GM12878 (cell line): ENCODE measurements at places on chromosomes 5 and 9.
A peak's percentile ranks its signal among the peaks of the same experiment; 100 is the strongest.

- no peak for DNase-seq
Observed at GRCh38 chr5:179827680-179828079, 7.0 kb downstream of the SQSTM1 start.

GRCh38 chr5:152556784-152557183 is 151.7 kb upstream of the NMUR2 start:
- DNase-seq: no peak

GRCh38 chr9:125261501-125262293 is at the start of gene GAPVD1:
TSS of gene GAPVD1 (plus strand) at chr9:125261826. CDS start at chr9:125298922, 37,096 bp downstream.
- peak; percentile 88 for DNase-seq

- no peak for DNase-seq
Observed at GRCh38 chr5:175343308-175343707, 100.7 kb downstream of the DRD1 start.

- DNase-seq: no peak
Observed at GRCh38 chr9:123960965-123961364, 31.0 kb upstream of the DENND1A start.

- no peak for DNase-seq
Observed at GRCh38 chr5:127358740-127359139, 68.1 kb downstream of the MEGF10 start.

DNA sequence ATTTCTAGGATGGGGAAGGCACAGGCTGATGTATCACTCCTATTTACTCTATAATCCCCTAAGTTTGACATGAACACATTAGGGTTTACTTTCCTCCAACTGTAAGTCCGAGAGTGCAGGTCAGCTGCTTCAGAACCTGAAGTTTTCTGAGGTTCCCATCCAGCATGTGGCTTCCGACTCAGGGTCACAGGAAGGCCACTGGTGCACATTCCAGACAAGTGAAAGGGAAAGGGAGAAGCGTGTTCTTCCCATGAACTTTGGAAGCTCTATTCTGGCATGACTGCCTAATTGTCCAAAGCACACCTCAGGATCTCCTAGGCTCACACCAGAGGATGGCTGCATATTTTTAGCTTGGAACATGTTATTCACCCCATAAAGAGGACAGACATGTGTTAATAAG is 602.6 kb downstream of the SEMA5A start:
- DNase-seq: no peak

DNA sequence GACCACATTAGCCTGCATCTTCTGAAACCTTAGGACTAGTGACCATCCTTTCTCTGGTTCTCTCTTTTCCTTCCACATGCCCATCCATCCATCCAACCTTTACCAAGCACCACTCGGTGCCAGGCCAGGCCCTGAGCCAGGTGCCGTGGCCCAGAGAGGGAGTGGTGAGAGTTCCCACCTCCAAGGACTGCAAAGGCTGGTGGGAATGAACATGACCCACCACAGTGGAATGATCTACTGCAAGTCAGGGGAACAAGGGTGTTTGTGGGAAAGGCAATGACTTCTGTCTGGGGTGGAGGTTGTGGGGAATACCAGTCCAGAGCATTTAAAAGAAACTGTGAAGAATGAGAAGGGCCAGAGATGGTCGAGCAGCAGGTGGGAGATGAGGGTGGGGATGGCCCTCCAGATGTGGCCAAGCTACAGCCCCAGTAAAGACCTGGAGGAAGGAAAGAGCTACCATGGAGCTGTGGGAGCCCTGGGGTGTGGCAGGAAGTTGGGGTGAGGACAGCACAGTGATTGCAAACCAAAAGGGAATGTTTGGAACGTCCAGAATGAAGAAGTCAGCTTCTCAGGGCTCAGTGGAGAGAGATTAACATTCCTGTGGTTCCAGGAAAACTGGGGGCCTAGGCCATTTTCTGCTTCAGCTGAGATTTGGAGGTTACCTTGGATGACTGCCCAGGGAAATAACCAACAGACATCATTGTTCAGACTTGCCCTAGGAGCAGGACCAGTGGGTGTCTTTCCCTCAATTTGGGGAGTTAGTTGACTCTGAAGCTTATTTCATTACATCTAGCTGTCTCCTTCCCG is 30.7 kb upstream of the CORO2A start:
- no peak for DNase-seq

DNA sequence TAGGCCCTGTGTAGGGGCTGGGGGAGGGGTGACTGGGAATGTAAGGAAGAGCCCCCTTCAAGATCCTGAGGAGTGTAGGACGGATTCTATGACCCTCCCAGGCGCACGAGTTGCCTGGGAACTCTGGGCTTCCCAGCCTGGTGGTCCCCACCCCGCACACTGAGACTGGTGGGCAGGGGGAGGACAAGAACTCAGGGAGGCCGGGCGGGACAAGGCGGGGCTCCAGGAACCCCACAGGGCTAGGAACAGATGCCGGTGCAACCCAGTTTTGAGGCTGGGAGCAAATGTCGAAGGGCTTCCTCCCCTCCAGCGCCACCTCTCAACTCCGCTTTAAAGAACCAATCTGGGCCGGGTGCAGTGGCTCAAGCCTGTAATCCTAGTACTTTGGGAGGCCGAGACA is 1.3 kb upstream of the VDAC1 start:
- no peak for DNase-seq

DNA sequence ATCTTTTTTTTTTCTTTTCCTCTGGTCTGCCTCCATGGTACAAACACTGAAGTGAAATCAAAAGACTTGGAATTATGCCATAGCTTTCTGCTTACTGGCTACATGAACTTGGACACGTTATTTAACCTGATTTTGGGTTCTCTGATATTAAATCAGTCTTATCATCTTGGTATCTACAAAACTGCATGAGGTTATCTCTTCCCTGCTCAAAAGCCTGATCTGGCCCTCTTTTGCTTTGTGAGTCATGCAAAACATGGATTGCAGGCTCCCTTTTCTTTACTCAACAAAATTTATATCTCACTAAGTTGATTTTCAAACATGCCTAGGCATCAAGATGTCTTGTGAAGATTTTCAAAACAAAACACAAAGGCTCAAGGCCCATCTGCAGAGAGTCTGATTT is 45.9 kb upstream of the FST start:
- DNase-seq: no peak

DNA sequence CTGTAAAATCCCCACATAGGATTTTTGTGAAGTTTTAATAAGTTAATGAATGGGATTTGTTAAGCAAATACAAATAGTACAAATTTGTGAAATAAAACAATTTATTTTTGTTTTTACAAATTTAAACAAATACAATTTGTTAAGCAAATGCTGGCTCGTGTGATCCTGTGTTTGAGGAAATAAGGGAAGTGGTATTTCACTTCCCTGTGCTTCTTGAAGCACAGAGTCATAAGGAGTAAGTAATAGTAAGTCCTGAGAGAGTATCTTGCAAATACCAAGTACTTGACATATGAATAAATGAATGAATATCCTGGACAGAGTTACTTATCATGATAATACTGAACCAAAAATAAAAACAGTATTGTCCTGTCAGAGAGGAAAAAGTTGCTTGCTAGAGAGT is 9.1 kb downstream of the SMIM3 start:
- no peak for DNase-seq

DNA sequence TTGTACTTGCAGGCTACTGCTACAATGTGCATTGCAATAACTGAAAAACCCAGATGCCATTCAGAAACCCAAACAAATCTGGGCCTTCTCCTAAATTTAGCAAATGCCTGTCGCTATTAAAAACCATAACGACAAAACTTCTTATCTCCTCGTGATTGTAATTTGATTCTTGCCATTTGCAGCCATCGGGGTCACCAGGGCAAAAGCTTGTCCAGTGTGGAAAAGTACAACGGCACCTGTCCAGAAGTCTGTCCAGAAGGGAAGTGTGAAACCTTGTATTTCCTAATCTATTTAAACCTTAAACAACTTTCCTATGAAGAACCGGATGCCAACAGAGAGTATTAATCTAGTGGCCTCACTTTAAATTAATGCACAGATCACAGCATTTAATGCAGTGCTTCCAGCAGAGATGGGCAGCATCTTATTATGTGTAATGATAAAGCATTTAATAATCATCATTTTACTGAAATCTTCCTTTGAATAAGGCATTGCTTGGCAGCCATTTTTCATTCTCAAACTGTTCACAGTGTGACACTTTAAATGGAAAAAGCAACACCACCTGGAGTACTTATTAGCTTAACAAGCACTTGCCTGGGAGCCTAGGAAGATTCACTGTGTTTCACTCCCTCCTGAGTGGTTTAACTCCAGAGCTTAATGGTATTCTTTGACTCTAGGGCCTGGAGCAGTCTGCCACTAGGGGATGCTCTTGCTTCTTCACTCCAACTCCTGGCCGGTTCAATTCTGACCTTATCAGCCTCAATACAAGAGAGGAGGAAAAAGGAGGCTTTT is 4.9 kb upstream of the C7 start:
- peak; percentile 15 for DNase-seq

DNA sequence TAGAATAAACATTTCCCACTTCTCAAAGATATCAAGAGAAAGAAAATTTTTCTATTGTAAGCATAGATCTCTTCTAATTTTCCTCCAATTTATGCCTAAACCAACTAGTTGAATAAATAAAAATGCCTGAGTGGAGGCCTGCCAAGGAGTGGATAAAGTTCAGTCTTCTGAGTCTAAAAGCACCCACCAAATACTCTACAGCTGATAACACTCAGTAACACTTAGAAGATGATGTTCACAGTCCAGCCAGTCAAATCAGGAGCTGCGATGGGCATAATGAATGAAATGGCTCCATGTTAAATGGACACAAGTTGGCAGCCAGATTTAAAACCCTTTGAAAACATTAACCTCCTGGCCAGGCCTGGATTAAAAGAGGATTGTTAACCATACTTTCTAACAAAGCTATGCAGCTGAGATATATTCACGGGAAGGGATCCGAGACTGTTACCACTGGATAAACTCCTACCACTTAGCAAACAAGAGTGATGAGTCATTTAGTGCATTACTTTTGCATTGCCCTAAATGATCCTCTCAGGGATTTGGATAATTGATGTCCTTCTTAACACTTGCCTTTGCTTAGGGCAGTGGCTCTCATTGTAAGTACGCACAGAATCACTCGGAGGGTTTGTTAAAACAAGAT is 63.7 kb upstream of the CCDC112 start:
- DNase-seq: no peak

GRCh38 chr9:123445981-123446610 is 90.1 kb downstream of the CRB2 start:
- no peak for DNase-seq

DNA sequence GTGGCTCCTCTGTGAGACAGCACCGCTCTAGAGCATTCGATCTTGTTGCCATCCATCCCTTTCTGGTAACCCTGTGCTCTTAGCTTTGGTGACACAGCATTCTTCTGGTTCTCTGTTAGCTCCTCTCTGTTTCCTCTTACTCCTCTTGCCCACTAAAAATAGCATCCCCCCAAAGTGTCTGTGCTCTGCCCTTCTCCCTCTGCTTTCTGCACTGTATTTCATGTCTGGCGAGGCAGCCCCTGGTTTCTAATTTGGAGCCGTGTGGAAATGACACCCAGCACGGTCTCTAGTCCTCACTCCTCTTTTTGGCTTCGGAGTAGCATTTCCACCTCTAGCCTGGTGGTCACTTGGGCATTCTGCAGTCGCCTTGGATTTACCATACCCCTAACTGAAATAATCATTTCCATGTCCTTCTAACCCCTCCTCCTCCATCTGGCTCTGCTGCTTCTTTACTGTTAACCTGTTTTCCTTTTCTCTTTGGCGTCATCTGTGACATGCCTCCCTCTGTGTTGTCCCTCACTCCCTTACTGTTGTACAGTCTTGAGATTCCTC is 23.8 kb downstream of the NPR3 start:
- no peak for DNase-seq

DNA sequence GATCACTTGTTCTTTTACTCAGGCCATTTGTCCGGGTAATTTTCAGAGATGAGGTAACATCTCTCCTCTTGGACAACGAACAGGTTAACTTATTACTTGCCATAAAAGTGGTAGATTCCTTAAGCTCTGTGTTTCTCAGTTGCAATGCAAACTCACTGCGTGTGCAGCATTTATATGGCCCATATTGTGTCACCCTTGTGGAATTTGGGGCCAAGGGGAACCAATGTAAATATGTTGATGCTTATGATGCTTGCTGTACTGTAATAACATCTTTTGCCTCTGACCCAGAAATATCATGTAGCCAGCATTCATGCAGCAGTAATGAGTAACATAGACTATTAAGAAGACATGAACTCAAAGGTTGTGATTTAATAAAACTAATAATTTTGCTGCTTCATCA is 175.8 kb downstream of the ADAMTS6 start:
- DNase-seq: no peak

DNA sequence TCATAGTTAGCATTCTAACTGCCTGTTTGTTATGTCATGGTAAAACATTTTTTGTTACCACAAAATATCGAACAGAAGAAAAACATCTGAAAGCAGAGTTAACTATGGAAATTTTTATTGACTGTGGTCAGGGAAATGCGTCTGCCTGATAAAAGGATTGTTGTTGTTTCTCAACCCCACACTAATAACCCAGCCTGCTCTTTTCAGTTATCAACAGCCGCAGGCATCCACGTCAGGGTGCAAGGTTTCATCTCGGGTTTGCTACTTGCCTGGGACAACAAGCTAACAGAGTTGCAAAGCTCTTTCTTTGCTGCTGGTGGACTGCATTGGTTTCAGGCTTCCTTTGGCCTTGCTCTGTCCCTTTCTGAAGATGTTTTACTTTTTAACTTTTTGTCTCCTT is 969.2 kb downstream of the CDH18 start:
- no peak for DNase-seq

- peak; percentile 26 for DNase-seq
Observed at GRCh38 chr9:15295761-15296405, 11.1 kb downstream of the TTC39B start.

DNA sequence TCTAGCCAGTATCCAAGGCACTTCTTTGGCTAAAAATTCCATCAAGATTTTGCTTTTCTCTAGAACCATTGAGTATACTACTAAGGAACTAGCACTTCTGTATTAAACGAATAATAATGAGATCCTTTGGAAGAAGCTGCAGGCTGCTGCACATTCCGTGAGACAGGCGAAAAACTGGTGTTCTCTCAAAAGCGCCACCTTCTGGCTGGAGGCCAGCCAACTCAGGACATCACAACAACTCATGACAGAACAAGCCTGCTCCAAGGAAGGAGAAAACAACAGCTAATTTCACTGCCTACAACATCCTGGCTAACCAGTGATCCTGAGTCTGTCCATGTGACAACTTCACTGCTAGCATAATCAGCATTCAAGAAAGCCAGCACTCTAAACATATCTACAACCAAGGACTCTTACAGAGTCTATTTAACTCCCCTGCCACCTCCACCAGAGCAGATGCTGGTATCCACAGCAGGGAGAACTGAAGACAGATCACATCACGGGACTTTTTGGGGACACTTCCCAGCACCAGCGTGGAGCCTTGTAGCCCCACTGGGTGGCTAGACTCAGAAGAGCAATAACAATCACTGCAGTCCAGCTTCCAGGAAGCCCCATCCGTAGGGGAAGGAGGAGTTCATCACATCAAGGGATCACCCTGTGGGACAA is 150.5 kb downstream of the YTHDC2 start:
- no peak for DNase-seq

GRCh38 chr5:36059571-36060419 is 6.9 kb downstream of the UGT3A2 start:
- DNase-seq: no peak

DNA sequence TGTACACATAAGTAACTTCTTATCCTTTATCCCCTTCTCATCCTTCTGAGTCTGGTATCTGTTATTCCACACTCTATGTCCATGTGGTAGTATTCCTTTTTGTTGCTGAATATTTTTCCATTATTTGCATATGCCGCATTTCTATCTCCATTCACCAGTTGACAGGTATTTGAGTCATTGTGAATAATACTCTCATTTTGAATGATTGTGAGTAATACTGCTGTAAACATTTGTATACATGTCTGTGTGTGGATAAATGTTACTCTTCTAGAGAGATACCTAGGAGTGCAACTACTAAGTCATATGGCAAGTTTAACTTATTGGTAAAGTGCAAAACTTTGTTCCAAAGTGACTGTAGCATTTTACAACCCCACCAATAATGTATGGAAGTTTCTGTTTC is 15.6 kb downstream of the RIC1 start:
- no peak for DNase-seq
